H4 (cell line): ENCODE measurements at places on chromosomes 6 and 20.

DNA sequence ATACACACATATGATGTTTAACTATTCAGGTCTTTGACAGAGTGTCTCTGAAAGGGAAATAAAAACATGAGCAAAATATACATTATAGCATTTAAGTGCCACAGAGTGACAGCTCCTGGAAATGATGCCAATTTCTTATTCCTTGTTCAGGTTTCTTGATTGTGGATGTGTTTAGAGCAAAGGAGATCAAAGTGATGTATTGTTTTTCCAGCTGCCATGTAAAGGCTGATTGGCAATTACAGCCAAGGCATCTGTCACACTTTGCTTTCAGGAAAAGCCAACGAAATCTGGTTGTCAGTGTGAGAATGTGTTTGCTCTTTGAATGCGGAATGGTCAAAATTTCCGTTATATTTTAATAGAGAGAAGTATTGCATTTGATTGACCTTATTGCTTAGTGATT lies 347.8 kb upstream of the FLRT3 start:
- no peak for DNase-seq

GRCh38 chr6:125453516-125453915 lies 151.7 kb upstream of the HDDC2 start:
- no peak for DNase-seq

DNA sequence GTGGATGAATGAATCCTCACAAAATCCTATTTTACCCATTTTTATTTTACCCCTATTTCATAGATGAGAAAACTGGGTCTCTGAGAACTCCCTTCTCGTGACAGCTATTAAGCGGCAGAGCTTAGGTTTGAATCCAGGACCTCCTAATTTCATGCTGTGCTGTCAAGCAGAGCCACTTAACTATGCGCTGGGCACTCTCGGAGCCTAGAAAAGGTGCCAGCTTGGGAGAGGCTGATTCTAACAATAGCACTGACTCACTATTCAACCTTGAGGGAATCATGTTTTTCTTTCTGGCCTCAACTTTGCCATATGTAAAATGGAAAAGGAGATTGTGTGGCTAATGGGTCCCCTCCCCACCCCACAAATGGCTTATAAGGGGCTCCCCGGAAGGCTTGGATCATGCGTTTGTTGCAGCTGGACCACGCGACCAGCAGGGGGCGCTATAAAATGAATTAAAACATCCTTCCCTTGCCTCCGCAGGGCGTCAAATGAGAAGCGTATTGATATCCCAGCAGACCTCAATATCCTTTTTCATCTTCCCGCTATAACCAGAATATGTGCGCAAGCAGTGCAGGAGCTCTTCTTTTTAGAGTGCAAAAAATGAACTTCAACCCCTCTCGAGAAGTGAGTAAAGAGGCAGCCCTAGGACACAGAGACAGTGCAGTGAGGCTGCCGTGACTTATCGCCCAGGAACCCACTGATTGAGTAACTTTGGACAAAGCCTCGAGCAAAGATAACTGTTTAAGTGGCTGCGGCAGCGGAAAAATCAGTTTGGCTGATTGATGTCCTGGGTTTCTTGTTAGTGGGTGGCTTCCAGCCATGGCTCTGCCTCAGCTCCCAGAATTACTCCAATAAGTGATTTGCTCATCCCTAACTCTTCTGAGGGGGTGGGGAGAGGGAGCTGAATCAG lies 12.8 kb upstream of the PDYN start:
- DNase-seq, result no peak

DNA sequence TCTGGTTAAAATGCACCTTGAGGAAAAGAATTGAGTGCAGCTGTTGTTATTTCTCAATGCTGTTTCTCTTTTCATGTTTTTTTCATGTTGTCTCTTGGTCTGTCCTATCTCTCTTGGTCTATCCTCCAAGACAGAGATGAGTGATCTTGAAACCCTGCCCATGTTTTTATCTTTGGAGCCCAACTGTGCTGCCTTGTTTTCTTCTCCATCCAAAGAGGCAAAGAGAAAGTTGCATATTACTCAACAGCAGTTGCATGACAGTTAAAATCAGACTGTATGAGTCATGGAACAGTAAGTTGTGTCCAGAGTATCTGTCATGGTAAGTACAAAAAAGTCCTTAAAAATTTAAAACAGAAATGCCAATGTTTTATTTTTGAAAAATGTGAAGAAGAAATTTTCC lies 26.2 kb downstream of the BCAS1 start:
- peak; percentile 21 for DNase-seq

DNA sequence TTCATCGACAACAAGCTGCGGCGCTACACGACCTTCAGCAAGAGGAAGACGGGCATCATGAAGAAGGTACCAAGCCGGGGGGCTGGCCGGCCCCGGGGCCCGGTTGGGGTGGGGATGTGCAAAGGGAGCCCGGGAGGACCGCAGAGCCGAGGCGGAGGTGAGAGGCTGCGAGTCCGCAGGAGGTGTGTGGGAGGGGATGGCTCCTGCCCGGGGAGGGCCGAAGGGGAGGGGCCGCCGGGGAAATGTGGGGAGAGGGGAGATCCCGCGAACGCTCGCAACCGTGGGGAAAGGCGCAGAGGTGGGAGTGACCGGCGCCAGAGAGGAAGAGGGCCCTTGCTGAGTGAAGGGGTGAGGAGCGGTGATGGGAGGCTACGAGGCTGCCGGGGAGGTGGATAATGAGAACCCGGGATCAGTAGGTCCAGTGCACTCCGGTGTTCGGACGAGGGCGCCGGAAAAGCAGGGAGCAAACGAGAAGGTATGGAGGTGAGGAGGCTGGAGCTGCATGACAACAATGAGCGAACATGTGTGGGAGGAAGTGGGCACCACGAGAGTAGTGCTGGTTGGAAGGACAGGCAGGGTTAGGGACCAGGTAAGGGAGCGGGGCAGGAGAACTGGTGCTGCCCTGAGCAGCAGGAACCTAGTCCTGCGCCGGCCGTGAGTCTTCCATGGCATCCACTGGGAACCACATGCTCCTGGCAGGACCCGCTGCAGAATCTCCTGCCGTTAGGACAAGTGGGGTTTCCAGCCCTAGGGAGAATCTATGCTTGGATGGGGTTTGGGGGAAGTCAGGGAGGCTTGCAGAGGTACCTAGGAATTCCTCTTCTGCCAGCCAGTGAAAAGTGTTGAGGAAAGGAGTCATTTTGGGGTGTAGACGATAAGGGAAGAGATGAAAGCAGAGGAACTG lies 1.3 kb downstream of the SRF start:
- peak; percentile 41 for DNase-seq

GRCh38 chr20:64036346-64037198 lies 590 bp downstream of the C20orf204 start:
- no peak for DNase-seq

GRCh38 chr6:20877008-20877937 lies 343.0 kb downstream of the CDKAL1 start:
- DNase-seq, result peak; percentile 87

GRCh38 chr20:33065785-33066184 lies 12.1 kb downstream of the BPIFB3 start:
- no peak for DNase-seq

- no peak for DNase-seq
Observed at GRCh38 chr6:114471450-114471849, 128.6 kb upstream of the HS3ST5 start.

DNA sequence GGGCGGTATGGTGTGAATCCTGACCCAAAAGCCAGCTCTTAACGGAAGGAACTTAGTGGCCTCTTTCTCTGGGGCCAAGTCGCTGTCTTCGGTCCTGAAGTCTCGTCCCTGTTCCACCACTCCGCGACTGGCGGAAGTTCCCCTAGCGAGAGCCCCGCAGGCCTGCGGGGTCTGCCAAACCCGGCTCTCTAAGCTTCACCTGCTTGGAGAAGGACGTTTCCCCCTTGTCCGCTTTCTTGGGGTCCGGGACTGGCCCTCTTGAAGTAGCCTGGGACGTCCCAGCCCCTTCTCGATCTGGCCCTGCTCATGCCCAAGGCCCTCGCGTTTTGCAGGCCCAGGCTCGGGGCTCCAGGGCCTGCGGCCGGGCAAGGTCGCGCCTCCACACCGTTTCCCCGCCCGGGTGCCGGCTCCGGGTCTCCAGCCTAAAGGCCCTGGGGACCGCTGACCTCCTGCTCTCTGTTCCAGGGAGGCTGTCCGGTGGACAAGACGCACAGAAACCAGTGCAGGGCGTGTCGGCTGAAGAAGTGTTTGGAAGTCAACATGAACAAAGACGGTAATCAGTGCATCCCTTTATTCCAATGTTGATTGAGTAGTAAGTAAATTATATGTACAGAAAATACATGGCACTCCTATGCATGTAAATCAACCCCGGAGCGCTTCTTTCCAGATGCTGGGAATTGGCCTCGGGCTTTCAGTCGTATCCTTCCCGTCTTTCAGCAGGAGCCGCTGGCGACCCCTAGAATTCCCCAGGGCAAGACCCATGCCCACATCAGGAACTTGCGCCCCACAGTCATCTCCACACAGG lies 8.8 kb downstream of the NR2E1 start:
- DNase-seq, result no peak

DNA sequence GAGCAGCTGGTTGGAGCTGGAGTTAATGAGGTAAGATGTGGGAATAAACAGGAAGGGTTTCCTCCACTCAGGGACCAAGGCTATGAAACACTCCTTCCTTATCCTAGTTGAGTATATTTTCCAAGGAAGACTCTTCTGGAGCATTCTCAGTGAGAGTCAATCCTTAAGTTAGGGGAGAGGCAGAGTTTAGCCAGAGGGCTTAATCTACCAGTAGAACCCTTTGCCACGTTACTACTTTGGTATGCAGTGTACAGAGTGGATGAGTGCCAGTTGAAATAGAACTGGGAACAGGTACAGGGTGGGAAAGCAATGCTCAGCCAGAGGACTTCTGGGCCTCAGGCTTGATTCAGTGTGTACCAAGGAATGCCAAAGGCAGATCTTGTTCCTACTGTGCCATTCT lies 114.3 kb downstream of the UBE3D start:
- peak; percentile 11 for DNase-seq

DNA sequence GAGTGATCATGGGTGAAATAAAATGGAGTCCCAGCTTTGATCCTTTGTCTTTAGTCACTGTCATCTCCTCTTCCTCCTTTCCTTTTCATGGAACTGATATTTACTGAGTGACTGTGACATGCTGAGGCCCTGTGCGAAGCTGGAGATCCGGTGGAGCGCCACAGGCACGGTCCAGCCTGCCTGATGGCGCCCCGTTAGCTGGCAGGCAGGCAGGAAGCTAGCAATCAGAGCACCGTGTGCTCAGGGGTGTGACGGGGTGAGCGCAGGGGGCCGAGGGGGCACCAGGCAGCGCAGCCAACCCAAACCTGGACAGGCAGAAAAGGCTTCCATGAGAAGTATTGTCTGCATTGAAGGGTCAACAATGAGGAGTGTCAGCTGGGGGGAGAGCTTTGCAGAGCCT lies 100.2 kb upstream of the AKAP12 start:
- no peak for DNase-seq
